ENCODE measurements at places on chromosomes 12 and 14. TPM values are rescaled to one million over a fixed set of nuclear protein-coding genes. Genes with fewer than 3 reads are reported as not detected.

SIX6 gene
- not detected for total RNA-seq

FLRT2 gene
- 0.77 TPM for total RNA-seq

SMAGP gene
- total RNA-seq: 8.2 TPM

FAM186B gene
- total RNA-seq: 0.63 TPM

CIDEB gene
- 1.3 TPM for total RNA-seq

MIP gene
- total RNA-seq: not detected

PTPN21 gene
- total RNA-seq: 8.2 TPM

GALNT6 gene
- total RNA-seq: 71.2 TPM

CNTN1 gene
- total RNA-seq: 0.63 TPM

PIANP gene
- total RNA-seq: 0.09 TPM

SLC7A7 gene
- total RNA-seq: 2.5 TPM
